ENCODE measurements at places on chromosomes 4 and X. TPM values are rescaled to one million over a fixed set of nuclear protein-coding genes. Genes with fewer than 3 reads are reported as not detected.

GRCh38 chr4:7648544-7649395 lies 214.0 kb upstream of the PSAPL1 start:
- no peak for DNase-seq
- H3K27me3 ChIP-seq: no peaks in the 10 kb centered on the region
- H3K4me3 ChIP-seq: no peak overlapping the region
- no peaks in the 10 kb centered on the region for H3K36me3 ChIP-seq
- H3K27ac ChIP-seq: no peak overlapping the region
- H3K4me1 ChIP-seq: no peaks in the 10 kb centered on the region

GRCh38 chr4:109729718-109730618 lies at the start of gene PLA2G12A:
Gene PLA2G12A, minus strand, starts transcription at chr4:109730070. Its CDS starts 261 bp downstream, at chr4:109729809.
- H3K36me3 ChIP-seq: no peaks in the 10 kb centered on the region
- no peaks in the 10 kb centered on the region for H3K27me3 ChIP-seq
- peak within 1 kb of the TSS; percentile 70 for H3K27ac ChIP-seq
- peak; percentile 9 for DNase-seq
- peaks cover 6% of the 10 kb centered on the region for H3K4me1 ChIP-seq

GRCh38 chr4:133000012-133000411 lies 149.1 kb upstream of the PCDH10 start:
- no peak for DNase-seq
- no peak overlapping the region for H3K4me3 ChIP-seq
- no peaks in the 10 kb centered on the region for H3K36me3 ChIP-seq
- H3K4me1 ChIP-seq: no peaks in the 10 kb centered on the region
- no peak overlapping the region for H3K27ac ChIP-seq
- no peaks in the 10 kb centered on the region for H3K27me3 ChIP-seq

GRCh38 chr4:159937595-159937994 lies 834.7 kb downstream of the RAPGEF2 start:
- H3K4me1 ChIP-seq: no peaks in the 10 kb centered on the region
- H3K27me3 ChIP-seq: no peaks in the 10 kb centered on the region
- no peak for DNase-seq

DNA sequence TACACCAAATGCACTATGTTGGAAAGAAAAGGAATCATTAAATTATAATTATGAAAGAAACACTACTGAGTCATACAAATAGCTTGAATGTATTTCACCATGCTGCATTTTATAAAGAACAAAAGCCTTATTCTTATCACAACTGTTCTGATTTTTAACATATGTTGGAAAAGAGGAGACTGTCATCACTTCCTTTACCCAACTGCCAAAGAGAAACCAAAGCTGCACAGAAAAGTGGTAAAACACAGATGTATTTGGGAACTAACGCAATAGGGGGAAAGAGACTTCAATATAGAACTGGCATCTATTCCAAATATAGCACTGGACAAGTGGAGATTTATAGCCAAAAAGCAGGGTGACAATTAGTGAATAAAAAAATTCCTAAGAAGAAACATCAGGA lies 181.0 kb downstream of the SPANXN3 start:
- DNase-seq: no peak
- no peak overlapping the region for H3K27ac ChIP-seq
- no peaks in the 10 kb centered on the region for H3K36me3 ChIP-seq
- H3K4me3 ChIP-seq: no peak overlapping the region

DNA sequence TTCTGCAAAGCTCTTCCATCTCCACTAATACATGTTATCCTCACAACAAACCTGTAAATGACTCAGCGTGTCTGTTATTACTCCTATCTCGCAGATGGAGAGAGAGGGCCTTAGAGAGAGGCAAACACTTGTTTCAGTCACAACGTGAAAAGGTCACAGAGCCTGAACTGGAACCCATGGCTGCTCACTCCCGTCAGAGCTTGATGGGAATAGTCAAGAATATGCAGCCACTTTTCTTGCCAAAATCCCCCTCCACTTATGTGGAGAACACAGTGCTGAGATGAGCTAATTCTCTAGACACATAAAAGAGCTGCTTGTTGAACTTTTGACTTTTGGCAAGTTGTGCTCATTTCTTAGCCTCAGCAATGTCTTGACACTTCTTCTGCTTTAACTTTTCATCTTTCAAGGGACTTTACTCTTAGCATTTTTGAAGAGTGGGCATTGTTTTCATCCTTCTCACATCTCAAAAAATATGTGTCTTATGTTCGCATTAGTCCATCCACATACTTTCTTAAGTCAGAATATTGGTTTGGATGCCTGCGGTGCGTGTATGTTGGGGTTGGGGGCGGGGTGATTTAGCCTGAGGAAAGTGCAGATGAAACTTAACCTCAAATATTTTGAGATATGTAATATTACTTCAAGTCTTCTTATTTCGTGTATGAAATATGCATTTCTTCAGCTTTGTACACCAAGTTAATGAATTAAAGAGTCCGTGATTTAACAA lies 69.2 kb downstream of the SYNPO2 start:
- no peak overlapping the region for H3K4me3 ChIP-seq
- H3K27ac ChIP-seq: peak overlapping the region; percentile 79
- no peak for DNase-seq
- H3K4me1 ChIP-seq: peaks cover 45% of the 10 kb centered on the region
- no peaks in the 10 kb centered on the region for H3K36me3 ChIP-seq

DNA sequence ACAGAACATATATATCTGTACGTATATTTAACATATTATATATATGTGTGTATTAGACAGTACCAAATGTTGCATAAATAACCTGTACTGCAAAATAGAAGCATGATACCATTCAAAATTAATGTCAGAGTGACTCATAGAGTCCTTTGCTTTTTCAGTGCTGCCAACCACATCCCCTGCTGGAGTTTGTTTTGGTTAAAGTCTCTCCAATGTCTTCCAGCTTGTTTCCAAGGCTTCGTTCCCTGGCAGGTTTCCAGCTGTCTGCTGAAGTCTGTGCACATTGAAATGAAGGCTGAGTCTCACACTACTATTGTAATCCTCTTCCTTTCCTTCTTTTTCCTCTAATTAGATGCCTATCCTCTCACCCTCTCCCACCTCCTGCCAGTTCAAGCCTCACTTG lies 14.9 kb downstream of the NRK start:
- H3K27ac ChIP-seq: no peak overlapping the region
- no peaks in the 10 kb centered on the region for H3K27me3 ChIP-seq
- no peaks in the 10 kb centered on the region for H3K36me3 ChIP-seq
- no peak for DNase-seq
- no peak overlapping the region for H3K4me3 ChIP-seq

CXXC4 gene
- not detected for total RNA-seq

MAGEA11 gene
- not detected for total RNA-seq

MAGEB2 gene
- not detected for total RNA-seq

Data from ascending aorta (tissue), 2 donors.